ENCODE measurements at places on chromosomes 13 and 19.

DNA sequence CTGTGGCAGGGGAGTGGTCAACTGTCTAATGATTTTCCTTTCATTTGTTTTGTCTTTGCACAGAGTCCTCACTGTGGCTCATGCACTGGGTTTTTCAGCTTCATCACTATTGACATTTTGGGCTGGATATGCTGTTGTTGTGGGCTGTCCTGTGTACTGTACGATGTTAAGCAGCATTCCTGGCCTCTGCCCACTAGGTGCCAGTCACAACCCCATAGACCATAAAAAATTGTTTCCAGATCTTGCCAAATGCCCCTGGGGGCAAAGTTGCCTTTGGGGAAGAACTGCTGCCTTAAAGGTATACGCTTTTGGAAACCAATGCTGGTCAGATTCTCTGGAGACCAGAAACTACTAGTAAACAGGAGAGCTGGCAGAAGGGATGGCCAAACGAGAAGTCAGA is 310.4 kb downstream of the SPRY2 start:
- no peak for DNase-seq

DNA sequence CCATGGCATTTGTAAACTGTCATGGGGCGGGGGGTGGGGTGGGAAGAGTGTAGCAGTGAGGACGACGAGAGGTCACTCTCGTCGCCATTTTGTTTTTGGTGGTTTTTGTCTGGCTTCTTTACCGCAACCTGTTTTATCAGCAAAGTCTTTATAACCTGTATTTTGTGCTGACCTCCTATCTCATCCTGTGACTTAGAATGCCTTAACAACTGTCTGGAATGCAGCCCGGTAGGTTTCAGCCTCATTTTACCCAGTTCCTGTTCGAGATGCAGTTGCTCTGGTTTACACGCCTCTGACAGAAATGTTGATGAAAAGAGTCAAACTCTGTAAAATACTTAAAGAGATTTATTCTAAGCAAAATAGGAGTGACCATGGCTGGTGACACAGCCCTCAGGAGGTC is 852.0 kb downstream of the DACH1 start:
- DNase-seq: no peak

DNA sequence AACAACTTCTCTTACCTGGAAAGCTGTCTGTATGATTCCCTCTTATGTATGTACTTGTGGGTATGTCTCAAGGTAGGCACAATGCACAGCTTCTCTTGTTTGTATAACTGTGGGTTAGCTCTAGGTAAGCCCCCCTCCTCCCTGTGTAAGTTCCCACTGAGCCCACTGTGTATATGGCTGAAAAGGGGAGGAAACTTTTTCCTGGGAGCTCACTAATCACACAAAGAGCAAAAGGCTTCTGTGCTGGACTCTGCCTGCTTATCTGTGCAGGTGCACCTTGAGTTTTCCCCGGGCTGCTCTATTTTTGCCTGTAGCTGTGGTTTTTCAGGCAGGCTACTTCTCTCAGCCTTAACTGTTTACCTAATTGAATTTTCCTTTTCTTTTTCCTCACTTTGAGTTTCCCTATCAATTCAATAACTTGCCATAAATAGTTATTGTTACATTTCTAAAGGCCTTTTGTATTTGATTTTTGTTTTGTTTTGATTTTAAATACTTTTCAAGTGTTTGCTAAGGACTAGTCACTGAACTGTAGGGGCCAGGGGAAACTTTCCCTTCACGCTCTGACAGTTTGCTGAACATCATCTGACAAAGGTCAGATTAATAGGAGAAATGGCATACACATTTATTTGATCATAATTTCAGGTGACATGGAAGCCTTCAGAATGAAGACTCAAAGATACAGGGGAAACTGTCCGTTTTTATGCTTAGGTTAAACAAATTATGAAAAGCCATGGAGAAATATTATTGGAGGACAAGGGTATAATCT is 423.5 kb upstream of the ATXN8OS start:
- DNase-seq: no peak

- no peak for DNase-seq
Observed at GRCh38 chr13:40980461-40980860, 38.7 kb downstream of the ELF1 start.

Data from C1 segment of cervical spinal cord (tissue), 14 donors.